HepG2 (cell line): ENCODE measurements at places on chromosomes 3 and 15. TPM values are rescaled to one million over a fixed set of nuclear protein-coding genes. Genes with fewer than 3 reads are reported as not detected.

DNA sequence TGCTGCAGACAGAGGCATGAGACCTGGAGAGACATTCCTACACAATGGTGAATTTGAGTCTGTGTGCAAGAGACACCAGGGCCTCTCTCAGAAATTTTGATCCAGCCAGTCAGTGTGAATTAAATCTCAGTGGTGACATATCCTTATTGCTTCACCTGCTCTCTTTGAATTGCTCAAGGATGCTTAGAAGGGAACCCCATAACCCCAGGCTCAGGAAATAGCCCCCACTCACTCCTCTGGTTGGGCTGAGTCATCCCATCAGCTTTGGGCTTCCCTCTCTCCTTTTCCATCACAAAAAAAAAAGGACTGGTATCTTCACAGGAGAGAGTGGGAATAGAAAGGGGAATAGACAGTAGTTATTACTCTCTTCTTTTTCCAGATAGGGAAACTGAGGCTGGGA, 33.0 kb upstream of the LARS2 start:
- DNase-seq: no peak
- no peaks in the 10 kb centered on the region for H3K4me1 ChIP-seq
- H3K27ac ChIP-seq: no peak overlapping the region
- H3K36me3 ChIP-seq: no peaks in the 10 kb centered on the region

- no peak for DNase-seq
- H3K27me3 ChIP-seq: no peaks in the 10 kb centered on the region; the same call in 1 of the 2 replicates
- H3K27ac ChIP-seq: no peak overlapping the region
- no peak overlapping the region for H3K4me3 ChIP-seq
- H3K36me3 ChIP-seq: no peaks in the 10 kb centered on the region
- no peaks in the 10 kb centered on the region for H3K4me1 ChIP-seq
Observed at GRCh38 chr3:194194757-194195085, 58.8 kb downstream of the HES1 start.

DNA sequence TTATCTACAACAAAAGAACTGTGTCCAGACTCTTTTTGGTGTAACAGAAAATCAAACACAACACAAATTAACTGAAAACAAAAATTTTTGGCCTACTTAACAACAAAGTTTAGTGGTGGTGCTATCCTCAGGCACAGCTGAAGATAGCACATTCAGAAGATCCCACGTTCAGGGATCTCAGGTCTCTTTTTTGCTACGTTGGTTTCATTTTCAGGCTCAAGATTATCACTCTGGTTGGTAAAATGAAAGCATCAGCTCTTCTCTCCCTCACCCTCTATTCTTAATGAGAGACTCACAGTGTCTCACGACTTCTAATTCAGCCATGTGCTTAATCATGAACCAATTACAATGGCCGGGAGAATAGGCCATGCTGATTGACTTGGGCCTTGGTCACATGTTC, 146.9 kb upstream of the PTPRG start:
- H3K4me1 ChIP-seq: no peaks in the 10 kb centered on the region
- no peaks in the 10 kb centered on the region for H3K27me3 ChIP-seq
- DNase-seq: no peak
- H3K4me3 ChIP-seq: no peak overlapping the region

DNA sequence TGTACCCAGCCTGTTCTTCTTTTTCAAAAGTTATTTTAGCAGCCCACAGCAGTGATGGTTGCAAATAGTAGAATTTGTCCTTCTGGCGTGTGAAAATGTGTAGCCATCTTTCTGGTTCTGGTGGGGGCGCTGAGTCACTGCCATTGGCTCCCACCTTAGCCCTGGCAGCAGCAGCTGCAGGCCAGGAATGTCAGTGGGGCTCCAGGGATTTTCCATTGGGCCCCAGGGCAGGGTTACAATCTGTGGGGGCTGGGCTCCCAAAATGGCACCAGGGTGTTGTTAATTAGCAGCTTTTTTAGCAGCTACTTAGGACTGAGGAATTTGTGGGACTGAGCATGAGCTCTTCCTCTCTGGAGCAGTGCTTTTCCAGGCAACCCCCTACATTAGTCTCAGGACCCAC, 38.9 kb downstream of the TOPAZ1 start:
- no peaks in the 10 kb centered on the region for H3K36me3 ChIP-seq
- no peak for DNase-seq

DNA sequence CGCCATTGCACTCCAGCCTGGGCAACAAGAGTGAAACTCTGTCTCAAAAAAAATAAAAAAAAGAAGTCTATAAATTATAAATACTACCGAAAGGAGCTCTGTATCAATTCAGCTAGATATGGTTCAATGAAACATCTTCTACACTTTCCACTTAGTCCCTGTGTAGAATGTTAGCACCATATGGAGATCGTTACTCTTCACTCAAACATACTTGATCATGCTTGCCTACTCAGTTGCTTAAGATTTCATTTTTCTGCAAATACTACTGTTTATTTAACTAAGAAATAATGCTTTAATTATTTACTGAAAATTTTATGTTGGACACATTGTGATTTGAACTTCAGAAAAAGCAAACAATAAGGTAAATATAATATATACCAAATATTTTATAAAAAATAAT, 17.1 kb upstream of the NANOGP8 start:
- no peaks in the 10 kb centered on the region for H3K36me3 ChIP-seq
- 0 out of 2 replicates have a peak, but pooled peaks cover 5% of the 10 kb centered on the region for H3K4me1 ChIP-seq
- H3K27ac ChIP-seq: no peak overlapping the region
- no peaks in the 10 kb centered on the region for H3K27me3 ChIP-seq
- no peak overlapping the region for H3K4me3 ChIP-seq

GRCh38 chr3:134039161-134039862, 9.6 kb upstream of the SLCO2A1 start:
- H3K4me3 ChIP-seq: no peak overlapping the region
- peaks cover 30% of the 10 kb centered on the region for H3K4me1 ChIP-seq
- DNase-seq: peak; percentile 40

GRCh38 chr3:171765511-171765887, 44.8 kb downstream of the PLD1 start:
- peaks cover 10% of the 10 kb centered on the region for H3K4me1 ChIP-seq
- no peaks in the 10 kb centered on the region for H3K27me3 ChIP-seq
- H3K36me3 ChIP-seq: peaks cover 17% of the 10 kb centered on the region
- H3K27ac ChIP-seq: no peak overlapping the region
- DNase-seq: no peak
- no peak overlapping the region for H3K4me3 ChIP-seq

DNA sequence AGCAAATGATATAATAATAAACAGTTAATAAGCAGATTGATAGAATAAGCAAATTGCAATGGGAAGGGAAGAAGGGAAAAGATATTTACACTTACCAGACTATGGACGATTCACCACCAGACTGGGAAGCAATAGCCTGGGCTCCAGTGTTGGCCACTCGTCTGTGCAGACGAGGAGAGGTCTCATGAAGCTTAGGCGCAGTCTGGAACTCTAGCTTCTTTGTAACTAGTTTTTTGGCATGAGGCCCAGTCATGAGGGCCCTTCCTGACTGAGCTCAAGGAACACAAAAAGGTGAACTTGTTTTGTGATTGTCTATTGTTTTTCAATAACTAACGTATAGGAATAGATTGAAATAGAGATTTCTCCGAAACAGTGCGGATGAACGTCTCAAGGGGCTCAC, 63.3 kb upstream of the GATM start:
- peaks cover 44% of the 10 kb centered on the region for H3K4me1 ChIP-seq
- peak; percentile 21 for DNase-seq
- H3K27ac ChIP-seq: no peak overlapping the region

- H3K36me3 ChIP-seq: peaks cover 22% of the 10 kb centered on the region
- H3K4me1 ChIP-seq: peaks cover 42% of the 10 kb centered on the region
- peak overlapping the region; percentile 88 for H3K27ac ChIP-seq
- peak overlapping the region; percentile 13; the same call in 1 of the 2 replicates for H3K4me3 ChIP-seq
Observed at GRCh38 chr3:113662824-113663223, 33.6 kb downstream of the USF3 start.

DNA sequence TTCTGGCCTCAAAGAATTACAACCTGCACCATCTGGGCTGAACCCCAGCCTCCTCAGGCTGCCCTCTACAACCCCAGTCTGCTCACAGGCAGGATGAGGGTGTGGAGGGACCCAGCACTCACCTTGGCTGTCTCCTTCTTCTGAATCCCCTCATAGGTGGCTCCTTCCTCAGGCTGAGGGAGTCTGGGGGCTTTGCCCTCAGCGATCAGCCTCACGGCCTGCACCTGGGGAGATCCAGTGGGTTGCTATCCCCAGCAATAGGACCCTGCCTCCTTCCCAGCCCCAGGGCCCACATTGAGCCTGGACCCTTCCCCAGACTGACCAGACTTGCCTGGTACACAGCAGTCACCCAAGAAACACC, 25.1 kb downstream of the ALDH1L1 start:
- H3K4me3 ChIP-seq: no peak overlapping the region
- H3K4me1 ChIP-seq: no peaks in the 10 kb centered on the region
- H3K27me3 ChIP-seq: no peaks in the 10 kb centered on the region
- H3K36me3 ChIP-seq: peaks cover 12% of the 10 kb centered on the region

DNA sequence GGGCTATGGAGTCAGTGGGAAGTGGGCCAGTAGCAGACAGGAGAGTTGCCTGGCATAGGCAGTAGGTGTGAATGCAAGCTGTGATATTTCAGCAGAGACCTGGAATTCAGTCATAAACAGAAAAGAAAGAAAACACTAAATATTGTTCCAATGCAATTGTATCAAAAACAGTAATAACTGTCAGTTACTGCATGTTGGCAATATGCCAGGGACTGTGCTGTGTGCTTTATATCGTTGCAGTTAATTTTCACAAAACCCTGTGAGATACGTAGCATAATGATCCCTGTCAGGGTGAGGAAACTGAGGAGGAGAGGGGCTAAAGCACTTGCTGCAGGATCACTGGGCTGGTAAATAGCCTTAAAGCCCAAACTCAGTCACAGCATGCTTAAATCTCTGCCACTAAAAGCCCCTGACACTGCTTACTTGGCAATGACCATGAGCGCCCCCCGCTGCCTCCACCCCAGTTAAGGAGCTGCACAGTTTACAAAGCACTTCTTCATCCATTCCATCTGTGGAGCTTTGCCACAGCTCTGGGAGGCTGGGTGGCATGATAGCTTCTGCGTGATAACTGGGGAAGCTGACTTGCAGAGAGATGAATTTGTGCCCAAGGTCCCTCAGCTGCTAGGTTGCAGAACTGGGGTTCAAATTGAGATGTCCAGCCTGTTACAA, 3.9 kb downstream of the SLC6A1 start:
- H3K27ac ChIP-seq: no peak overlapping the region
- no peak for DNase-seq
- H3K4me1 ChIP-seq: peaks cover 24% of the 10 kb centered on the region
- H3K4me3 ChIP-seq: no peak overlapping the region

GRCh38 chr3:141482245-141482922, 4.4 kb upstream of the RASA2 start:
- no peaks in the 10 kb centered on the region for H3K36me3 ChIP-seq
- H3K4me3 ChIP-seq: no peak overlapping the region
- no peak overlapping the region for H3K27ac ChIP-seq
- H3K27me3 ChIP-seq: 0 out of 3 replicates have a peak, but pooled peaks cover 2% of the 10 kb centered on the region
- peak; percentile 90 for DNase-seq

DNA sequence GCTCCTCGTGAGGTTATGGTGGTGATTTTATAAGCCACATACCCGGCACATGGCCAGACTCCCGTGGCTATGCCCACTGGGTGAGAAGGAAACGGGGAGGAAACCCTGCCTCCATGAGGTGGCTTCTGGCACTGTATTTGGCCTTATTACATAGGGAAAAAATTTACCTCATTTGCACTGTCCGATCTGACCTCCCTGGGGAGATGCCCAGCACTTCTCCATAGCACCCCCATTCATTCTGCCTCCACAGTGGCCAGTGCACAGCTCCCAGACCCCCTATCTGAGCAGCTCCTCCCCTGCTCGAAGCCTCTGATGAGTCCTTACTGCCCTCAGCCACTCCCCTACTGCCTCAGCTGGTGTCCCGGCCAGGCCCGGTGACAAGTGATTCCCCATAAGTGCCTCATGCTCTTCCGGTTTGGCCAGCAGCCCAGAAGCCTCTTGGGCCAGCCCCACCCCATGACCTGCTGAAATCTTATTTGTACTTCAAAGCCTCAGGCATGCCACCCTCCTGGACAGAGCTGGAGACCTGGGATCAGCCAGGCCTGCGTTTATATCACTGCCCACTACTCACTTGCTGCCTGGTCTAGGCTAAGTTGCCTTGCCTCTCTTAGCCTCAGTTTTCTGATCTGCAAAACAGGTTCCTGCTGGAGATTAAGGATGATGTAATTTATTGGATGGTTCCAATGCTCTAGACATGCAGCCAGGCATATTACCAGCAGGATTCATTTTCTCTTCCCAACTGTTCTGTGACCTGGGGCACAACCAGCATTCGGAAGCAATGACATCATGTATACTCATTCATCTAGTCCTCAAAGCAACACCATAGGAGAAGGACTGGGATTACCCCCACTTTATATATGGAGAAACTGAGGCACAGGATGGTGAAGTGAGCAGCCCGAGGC, 30.6 kb upstream of the SLC6A6 start:
- H3K27ac ChIP-seq: no peak overlapping the region
- H3K4me3 ChIP-seq: no peak overlapping the region
- peaks cover 38% of the 10 kb centered on the region for H3K4me1 ChIP-seq
- H3K36me3 ChIP-seq: no peaks in the 10 kb centered on the region

- no peak overlapping the region for H3K27ac ChIP-seq
- H3K4me3 ChIP-seq: no peak overlapping the region
- no peaks in the 10 kb centered on the region for H3K36me3 ChIP-seq
- no peaks in the 10 kb centered on the region for H3K27me3 ChIP-seq
- DNase-seq: no peak
- peaks cover 10% of the 10 kb centered on the region for H3K4me1 ChIP-seq
Observed at GRCh38 chr3:37731895-37732294, 129.8 kb upstream of the CTDSPL start.

DNA sequence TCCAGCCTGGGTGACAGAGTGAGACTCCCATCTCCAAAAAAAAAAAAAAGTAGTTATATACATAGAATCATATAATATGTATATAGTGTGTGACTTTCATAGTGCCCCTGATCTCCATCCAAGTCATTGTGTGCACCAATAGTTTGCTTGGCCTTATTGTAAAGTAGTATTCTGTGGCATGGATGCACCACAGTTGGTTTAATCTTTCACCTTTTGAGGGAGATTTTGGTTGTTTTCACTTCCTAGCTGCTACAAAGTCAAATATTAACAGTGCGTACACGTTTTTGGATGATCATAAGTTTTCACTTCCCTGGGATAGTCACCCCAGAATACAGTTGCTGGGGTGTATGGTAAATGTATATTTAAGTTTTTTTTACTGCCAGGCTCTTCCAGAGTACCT, 162.8 kb downstream of the PTPRG start:
- H3K4me1 ChIP-seq: peaks cover 57% of the 10 kb centered on the region
- no peak for DNase-seq
- no peak overlapping the region for H3K4me3 ChIP-seq
- H3K36me3 ChIP-seq: no peaks in the 10 kb centered on the region
- H3K27me3 ChIP-seq: no peaks in the 10 kb centered on the region

DLL4 gene
- 0.13 and 0.20 TPM in 2 replicates for total RNA-seq

CLDN1 gene
- 28.4 and 42.7 TPM in 2 replicates for total RNA-seq

FAM107A gene
- not detected in 2 replicates for total RNA-seq

HYAL3 gene
- 5.5 and 5.9 TPM in 2 replicates for total RNA-seq

CA12 gene
- 0.07 and 0.08 TPM in 2 replicates for total RNA-seq

PAK6 gene
- total RNA-seq: 0.07 TPM in 1 of 2 replicates, not detected in the other

KCNAB1 gene
- not detected in 2 replicates for total RNA-seq

TRIM42 gene
- total RNA-seq: not detected in 2 replicates

SSUH2 gene
- total RNA-seq: 36.2 and 38.1 TPM in 2 replicates

KNG1 gene
- total RNA-seq: 3.5 and 7.0 TPM in 2 replicates

LRRIQ4 gene
- total RNA-seq: not detected in 2 replicates

PDZRN3 gene
- not detected in 2 replicates for total RNA-seq
